ENCODE measurements at places on chromosomes 12 and 14. TPM values are rescaled to one million over a fixed set of nuclear protein-coding genes. Genes with fewer than 3 reads are reported as not detected.

HOXC12 gene
- 0.35 TPM for polyA plus RNA-seq

DNA sequence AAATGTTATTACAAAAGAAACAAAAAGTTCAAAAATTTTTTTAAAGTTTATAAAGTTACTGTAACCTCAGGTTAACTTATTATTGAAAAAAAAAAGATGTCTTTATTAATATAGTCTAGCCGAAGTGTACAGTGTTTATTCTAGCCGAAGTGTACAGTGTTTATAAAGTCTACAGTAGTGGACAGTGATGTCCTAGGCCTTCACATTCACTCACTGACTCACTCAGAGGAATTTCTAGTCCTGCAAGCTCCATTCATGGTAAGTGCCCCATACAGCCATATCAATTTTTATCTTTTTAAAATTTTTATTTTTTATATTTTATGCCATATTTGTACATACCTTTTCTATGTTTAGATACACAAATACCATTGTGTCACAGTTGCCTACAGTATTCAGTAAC, 10.4 kb downstream of the ATG2B start:
- H3K36me3 ChIP-seq = no peaks in the 10 kb centered on the region
- peaks cover 2% of the 10 kb centered on the region for H3K4me1 ChIP-seq
- no peak overlapping the region for H3K27ac ChIP-seq
- no peaks in the 10 kb centered on the region for H3K27me3 ChIP-seq
- DNase-seq = no peak

DNA sequence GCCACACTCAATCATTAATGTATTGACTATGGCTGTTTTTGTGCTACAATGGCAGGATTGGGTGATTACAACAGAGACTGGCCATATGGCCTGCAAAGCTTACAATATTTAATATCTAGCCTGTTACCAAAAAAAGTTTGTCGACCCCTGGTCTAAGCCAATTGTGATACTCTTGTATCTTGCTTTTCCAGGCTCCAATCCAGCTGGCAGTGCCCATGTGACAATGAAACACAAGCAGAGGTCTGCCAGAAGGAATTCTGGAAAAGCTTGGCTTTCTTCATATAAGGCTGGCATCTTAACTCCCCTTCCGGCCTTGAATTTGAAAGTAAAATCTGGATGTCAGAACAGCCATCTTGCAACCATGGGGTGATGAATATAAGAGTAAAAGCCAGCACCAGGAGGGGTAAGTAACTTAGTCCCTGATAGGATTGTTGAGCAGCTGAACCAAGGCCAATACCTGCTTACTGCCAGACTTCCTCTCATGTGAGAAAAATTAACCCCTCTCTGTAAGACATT, 458.7 kb downstream of the TMTC2 start:
- H3K4me1 ChIP-seq = no peaks in the 10 kb centered on the region
- no peak overlapping the region for H3K27ac ChIP-seq
- H3K36me3 ChIP-seq = no peaks in the 10 kb centered on the region
- no peaks in the 10 kb centered on the region for H3K27me3 ChIP-seq
- no peak overlapping the region for H3K4me3 ChIP-seq

LMNTD1 gene
- 0.42 TPM for polyA plus RNA-seq

DNA sequence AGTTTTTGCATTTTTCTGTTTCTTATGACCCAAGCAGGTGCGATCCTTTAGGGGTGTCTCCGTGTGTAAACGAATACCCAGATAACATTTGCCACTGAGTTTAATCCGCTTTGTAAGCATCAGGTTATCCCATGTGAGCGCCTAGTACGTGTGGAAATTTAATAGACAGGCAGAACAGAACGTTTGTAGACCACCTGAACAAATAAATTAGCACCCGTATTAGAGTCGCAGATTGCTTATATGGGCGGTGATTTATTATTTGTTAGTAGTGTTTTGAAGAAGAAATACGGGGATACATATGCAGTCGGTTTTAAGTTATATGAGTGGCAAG, 325 bp downstream of the C12orf60 start:
- peaks cover 7% of the 10 kb centered on the region for H3K36me3 ChIP-seq
- DNase-seq = no peak
- peak overlapping the region; percentile 76 for H3K4me3 ChIP-seq
- peak overlapping the region; percentile 96 for H3K27ac ChIP-seq

ISM2 gene
- polyA plus RNA-seq = 0.16 TPM

KIF26A gene
- 0.07 TPM for polyA plus RNA-seq

DNA sequence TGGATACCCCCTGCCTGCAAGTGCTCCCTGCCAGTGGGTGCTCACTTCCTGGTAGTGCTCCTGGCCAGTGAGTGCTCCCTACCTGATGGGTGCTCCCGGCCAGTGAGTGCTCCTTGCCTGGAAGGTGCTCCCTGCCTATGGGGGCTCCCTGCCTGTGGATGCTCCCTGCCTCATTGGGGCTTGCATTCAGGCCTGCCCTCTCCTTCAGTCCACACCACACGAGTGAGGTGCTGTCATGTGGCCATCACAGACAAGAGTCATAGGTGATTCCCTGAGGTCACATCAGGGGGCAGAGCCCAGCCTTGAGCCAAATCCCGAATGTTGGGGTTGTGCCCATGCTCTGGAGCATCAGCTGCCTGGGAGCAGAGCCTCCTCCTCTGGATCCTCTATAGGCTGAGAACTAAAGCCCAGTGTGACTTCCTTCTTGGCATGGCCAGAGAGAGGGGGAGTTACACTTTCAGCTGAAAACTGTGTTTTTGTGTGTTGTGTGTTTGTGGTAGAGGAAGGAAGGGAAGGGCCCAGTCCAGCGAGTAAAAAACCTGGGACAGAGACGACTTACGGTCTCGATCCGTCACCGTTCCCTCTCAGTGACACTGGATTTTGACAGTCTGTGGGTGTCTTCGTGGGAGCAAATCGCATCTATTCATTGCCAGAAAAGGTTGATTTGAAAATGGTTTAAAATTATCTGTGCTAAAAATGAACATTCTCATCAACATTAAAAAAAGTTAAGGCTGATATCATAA, 136.0 kb downstream of the ADGRD1 start:
- H3K27ac ChIP-seq = no peak overlapping the region
- no peaks in the 10 kb centered on the region for H3K36me3 ChIP-seq
- no peaks in the 10 kb centered on the region for H3K27me3 ChIP-seq
- no peaks in the 10 kb centered on the region for H3K4me1 ChIP-seq

DNA sequence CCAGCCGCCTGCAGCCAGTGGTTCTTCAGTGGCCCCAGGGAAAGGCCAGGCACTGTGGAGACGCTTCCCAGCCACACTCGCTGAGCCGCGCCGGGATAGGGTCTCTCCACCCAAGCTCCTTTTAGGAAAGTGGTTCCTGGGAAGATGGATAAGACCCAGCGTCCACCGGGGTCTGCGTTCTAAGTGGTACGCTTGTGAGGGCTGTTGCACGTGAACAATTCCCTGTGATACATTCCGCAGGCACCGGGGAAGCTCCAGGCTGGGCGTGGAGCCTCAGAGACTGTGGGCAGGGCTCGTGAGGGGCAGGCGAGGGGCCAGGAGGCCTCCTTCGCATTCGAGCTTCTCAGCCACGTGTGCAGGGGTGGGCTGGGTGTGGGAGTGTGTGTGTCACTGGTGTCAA, 48.4 kb downstream of the GALNT9 start:
- no peak overlapping the region for H3K4me3 ChIP-seq
- H3K27ac ChIP-seq = no peak overlapping the region
- no peaks in the 10 kb centered on the region for H3K36me3 ChIP-seq
- H3K4me1 ChIP-seq = peaks cover 17% of the 10 kb centered on the region

DNA sequence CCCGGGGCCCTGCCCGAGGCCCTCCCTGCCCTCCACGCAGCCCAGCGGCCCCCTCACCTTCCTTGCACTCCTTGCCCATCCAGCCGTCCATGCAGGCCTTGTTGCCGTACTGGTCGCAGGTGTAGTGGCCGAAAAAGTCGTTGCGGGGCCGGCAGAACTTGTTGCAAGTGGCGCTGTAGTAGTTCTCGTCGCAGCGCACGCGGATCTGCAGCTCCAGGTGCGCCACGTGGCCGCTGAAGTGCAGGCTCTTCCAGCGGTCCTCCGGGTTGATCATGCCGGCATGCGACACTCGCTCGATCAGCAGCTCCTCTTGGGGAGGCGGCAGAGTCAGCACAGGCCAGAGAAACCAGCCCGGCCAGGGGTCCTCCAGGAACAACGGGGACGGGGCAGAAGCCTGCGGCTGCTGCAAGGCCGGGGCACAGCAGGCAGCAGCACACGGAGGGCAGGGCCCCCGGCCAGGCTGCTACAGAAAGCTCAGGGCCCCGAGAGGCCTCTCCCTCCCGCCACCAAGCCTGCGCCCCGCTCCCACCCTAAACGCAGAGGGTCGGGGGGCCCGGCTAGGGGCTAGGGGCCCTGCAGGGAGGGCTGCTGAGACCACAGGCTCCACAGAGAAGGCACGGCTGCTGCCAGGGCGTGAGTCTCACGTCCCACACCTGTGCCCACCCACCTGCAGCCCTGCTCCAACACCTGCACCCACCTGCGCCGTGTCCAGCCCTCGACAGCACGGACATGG, 12.7 kb downstream of the JAG2 start:
- DNase-seq = no peak
- no peak overlapping the region for H3K27ac ChIP-seq

GRCh38 chr12:51217968-51218606, at the start of gene POU6F1:
Gene POU6F1, minus strand, starts transcription at chr12:51218062. Its CDS starts 11,226 bp downstream, at chr12:51206836.
- H3K36me3 ChIP-seq = no peaks in the 10 kb centered on the region
- peak within 1 kb of the TSS; percentile 83 for H3K4me3 ChIP-seq
- peak within 1 kb of the TSS; percentile 76 for H3K27ac ChIP-seq
- H3K27me3 ChIP-seq = no peaks in the 10 kb centered on the region

GRCh38 chr14:104548802-104549535, 30.6 kb upstream of the C14orf180 start:
- no peak overlapping the region for H3K27ac ChIP-seq
- H3K4me3 ChIP-seq = no peak overlapping the region
- no peaks in the 10 kb centered on the region for H3K4me1 ChIP-seq

DUSP16 gene
- 7.6 TPM for polyA plus RNA-seq

DNA sequence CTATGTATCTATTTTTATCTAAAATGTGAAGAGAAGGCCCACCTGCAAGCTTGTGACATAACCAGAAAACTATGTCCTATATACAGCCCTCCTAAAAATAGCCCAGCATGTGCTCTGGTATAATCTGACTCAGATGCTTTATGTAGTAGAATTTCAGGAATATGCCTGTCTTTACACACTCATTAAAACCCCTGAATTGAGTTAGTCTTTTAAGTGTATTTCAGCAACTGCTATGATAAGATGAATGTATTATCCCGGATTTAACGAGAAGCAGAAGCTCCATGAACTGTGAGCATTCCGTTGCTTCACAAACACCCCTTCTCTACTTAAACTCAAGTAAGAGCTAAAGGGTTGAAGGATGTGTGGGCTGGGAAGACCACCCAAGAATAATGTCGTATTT, 89.9 kb upstream of the PRICKLE1 start:
- no peak overlapping the region for H3K27ac ChIP-seq
- peaks cover 1% of the 10 kb centered on the region for H3K4me1 ChIP-seq
- DNase-seq = no peak
- H3K4me3 ChIP-seq = no peak overlapping the region

AEBP2 gene
- polyA plus RNA-seq = 19.6 TPM

- peaks cover 55% of the 10 kb centered on the region for H3K4me1 ChIP-seq
- H3K27me3 ChIP-seq = no peaks in the 10 kb centered on the region
- H3K4me3 ChIP-seq = no peak overlapping the region
- H3K27ac ChIP-seq = peak overlapping the region; percentile 74
Measured at GRCh38 chr12:75998292-75999063, 33.1 kb downstream of the PHLDA1 start.

TAS2R50 gene
- 0.10 TPM for polyA plus RNA-seq

- no peak overlapping the region for H3K4me3 ChIP-seq
- DNase-seq = no peak
- peaks cover 8% of the 10 kb centered on the region for H3K4me1 ChIP-seq
Measured at GRCh38 chr12:45279931-45280830, 64.3 kb downstream of the ANO6 start.

PPP1R36 gene
- polyA plus RNA-seq = 0.81 TPM

- H3K36me3 ChIP-seq = no peaks in the 10 kb centered on the region
- H3K4me1 ChIP-seq = no peaks in the 10 kb centered on the region
- H3K27ac ChIP-seq = no peak overlapping the region
- H3K4me3 ChIP-seq = no peak overlapping the region
- no peak for DNase-seq
Measured at GRCh38 chr12:115043079-115043478, 359.1 kb upstream of the TBX3 start.

EPYC gene
- not detected for polyA plus RNA-seq

DNA sequence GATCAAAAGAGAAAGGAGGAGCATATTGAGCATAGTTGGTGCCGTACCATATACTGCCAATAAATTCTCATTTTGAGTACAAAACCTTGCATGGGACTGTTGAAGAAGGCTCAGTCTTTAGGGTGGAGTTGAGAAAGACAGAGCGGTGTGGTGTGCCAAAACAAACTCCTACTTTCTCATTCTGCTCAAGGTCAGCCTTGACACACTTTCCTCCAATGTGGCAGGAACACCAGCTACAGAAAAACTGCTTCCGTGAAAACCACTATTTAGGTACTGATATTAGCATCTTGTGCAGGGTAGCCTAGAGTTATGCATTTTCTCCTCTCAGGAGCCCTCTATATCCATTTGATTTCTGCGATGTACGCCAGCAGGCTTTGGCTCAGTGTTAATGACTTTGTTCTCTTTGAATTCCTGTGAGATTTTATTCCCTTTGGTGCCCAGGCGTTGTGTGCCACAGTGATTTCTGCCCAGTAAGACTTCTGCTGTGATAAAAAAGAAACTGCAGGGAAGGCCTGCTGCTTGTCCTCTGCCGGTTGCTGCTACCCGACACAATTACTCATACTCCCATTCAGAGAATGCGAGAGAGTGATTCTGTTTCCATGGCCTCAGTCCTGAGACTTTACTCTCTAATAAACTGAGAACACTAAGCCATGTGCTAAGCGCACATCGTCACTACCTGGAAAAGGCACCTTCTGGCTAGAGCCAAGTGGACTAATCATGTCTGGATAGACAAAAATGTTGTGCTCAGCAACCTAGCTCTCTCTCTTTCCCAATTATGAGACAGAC, 88.3 kb upstream of the MDM1 start:
- H3K4me3 ChIP-seq = no peak overlapping the region
- H3K4me1 ChIP-seq = no peaks in the 10 kb centered on the region
- H3K36me3 ChIP-seq = no peaks in the 10 kb centered on the region
- no peaks in the 10 kb centered on the region for H3K27me3 ChIP-seq
- DNase-seq = no peak

SLCO1B1 gene
- not detected for polyA plus RNA-seq

CPNE6 gene
- not detected for polyA plus RNA-seq

DNA sequence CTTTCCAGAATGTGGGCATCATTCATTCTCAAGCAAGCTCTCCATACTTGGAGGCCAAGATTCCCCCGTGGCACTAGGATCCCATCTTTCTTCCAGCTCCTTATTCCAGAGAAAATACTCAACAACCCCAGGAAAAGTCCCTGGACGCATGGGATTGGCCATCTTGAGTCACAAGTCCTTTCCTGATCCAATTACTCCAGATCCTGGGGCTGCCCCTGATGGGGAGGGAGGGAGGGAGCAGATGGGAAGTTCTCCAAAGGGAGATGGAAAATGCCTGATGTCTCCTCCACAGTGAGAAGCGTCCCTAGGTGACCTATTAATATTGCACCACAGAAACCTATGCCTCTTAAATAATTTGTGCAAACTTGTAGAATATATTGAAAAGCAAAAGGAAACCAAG, 12.4 kb upstream of the KCNK13 start:
- no peaks in the 10 kb centered on the region for H3K4me1 ChIP-seq
- H3K27ac ChIP-seq = no peak overlapping the region
- no peaks in the 10 kb centered on the region for H3K36me3 ChIP-seq

- H3K4me3 ChIP-seq = no peak overlapping the region
- H3K27ac ChIP-seq = peak overlapping the region; percentile 77
- H3K36me3 ChIP-seq = no peaks in the 10 kb centered on the region
- H3K27me3 ChIP-seq = no peaks in the 10 kb centered on the region
Measured at GRCh38 chr12:46659824-46660223, 166.0 kb downstream of the SLC38A4 start.
